ENCODE measurements at places on chromosomes 12 and 14.

DNA sequence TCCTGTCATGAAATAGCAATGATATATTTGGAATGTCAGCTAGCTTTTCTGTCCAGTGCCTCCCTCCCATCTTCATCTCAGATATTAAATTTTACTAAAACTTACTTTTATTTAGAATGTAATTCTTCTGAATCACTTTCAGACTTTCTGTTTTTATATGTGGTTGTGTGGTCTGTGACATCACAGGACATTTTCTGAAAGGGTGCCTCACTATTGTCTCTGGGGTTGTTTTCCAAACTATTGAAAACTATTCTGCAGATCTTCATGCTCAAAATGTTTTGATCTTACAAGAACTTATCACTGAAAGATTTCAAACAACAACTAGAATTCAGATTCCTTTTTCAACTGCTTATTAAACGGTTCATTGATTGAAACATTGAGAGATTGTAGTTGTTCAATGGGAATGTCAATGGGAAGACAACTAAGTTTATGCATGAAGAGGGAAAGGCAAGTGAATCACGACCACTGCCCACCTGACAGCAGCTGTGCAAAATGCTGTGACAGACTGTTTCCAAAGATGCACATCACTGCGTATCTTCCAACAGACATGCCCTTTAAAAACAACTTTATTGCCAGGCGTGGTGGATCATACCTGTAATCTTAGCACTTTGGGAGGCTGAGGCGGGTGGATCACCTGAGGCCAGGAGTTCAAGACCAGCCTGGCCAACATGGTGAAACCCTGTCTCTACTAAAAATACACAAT lies 51.3 kb downstream of the KLRG1 start:
- DNase-seq, result no peak

DNA sequence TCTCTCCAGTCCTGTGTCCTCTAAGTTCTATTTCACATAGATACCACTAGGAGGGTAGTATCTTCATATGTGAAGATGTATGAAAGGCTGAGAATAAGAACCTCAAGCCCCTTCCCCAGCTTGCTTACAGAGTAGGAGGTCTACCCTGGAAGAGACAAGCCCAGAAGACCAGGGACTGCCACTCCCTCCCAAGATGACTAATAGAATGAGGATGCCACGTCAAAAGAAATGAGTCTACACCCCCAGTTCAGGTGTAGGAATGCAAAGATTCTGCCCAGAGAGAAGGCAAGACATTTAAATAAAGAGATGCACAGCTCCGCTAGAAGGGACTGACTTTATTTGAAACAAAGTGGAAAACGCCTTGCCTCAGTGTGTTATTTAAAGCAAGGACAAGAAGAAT lies 1006.0 kb upstream of the USP15 start:
- no peak for DNase-seq

DNA sequence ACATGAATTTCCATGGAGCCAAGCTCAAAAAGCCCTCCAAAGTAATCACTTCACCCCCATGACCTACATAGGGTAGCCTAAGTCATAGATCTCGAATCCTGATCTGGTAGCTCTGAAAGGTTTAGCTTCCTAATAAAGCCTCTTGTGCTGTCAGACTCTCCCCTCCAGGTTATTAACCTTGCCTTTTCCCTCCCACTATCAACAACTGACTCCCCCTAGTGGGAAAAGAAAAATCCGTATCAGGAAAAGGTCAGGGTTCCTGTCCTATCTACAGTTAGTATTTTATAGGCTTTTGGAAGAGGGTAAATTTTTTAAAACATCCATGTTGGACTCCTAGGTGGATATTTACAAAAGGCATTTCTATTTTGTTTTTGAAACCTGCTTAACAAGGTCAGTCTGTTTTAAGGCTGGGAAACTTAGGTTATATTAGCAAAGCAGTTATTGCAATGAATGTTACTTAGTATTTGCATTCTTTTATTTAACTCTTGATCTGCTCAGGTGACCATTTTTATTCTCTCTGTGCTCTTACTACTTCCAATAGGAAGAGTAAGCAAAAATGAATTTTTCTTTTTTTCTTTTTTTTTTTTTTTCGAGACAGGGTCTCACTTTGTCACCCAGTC lies 8.0 kb downstream of the YY1 start:
- DNase-seq, result no peak

GRCh38 chr12:120367233-120367923 lies 1.6 kb downstream of the MSI1 start:
- no peak for DNase-seq

GRCh38 chr12:110732572-110732971 lies 10.1 kb downstream of the PPP1CC start:
- no peak for DNase-seq

- DNase-seq, result no peak
These were observed 67.8 kb downstream of the PELI2 start for GRCh38 chr14:56185992-56186391.

DNA sequence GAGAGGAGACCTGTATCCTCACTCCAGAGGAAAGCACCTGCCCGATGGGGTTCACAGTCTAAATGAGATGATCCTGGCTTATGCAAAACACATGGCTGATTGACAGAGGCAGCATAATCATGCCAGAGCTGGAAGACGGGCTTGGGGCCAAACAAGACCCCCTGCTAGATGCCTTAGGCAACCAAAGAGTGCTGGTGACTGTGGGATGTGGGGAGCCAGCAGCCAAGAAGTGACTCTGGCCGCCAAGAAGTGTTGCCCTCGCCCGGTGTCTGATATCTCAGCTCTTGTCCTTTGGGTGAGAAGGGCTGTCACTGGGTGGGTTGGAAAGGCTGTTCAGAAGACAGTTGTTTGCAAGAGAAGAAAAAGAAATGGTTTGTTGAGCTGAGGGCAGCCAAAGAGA lies 56.7 kb downstream of the PLEKHG3 start:
- DNase-seq, result no peak

GRCh38 chr12:56020423-56021184 lies at the start of gene IKZF4:
Gene IKZF4, plus strand, starts transcription at chr12:56021043. Its CDS starts 451 bp downstream, at chr12:56021494.
- DNase-seq, result no peak

DNA sequence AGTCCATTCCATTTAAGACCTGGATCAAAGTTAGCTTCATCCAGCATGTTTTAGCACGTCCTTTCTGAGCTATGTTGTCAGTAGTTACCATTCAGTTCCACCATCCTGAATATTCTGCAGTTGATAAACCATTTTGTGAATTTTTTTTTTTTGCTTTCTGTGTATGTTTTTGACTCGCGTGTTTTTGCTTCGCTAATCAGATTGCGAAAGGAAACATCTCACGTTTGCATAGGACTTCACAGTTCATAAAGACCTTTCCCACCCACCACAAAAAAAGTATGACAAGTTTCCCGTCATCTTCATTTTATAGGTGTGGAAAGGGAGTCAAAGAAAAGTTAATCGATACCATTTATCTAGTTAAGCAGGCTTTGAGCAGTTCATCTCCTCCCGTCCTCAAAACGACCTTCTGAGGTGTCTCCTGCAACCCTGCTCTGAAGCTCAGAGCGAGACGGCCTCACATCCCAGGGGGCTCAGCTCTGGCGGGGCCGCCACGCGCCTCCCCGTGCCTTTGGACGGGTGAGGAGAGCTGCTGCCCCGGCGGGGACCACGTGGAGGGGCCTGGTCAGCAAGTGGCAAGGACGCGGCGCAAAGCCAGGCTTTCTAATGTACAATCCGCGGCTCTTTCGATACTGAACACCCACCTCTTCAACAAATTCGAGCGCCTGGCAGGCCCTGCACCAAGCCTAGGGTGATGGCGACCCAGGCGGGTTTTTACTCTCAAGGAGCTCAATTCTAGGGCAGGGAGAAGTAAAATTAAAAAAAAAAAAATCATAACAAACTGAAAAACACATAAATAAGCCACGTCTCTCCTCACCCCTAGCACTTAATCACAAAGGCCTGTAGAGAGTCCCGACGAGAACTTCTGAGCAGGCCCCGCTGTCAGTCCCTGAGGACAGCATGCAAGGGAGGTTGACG lies 988 bp upstream of the TMEM263 start:
- DNase-seq, result peak; percentile 67

DNA sequence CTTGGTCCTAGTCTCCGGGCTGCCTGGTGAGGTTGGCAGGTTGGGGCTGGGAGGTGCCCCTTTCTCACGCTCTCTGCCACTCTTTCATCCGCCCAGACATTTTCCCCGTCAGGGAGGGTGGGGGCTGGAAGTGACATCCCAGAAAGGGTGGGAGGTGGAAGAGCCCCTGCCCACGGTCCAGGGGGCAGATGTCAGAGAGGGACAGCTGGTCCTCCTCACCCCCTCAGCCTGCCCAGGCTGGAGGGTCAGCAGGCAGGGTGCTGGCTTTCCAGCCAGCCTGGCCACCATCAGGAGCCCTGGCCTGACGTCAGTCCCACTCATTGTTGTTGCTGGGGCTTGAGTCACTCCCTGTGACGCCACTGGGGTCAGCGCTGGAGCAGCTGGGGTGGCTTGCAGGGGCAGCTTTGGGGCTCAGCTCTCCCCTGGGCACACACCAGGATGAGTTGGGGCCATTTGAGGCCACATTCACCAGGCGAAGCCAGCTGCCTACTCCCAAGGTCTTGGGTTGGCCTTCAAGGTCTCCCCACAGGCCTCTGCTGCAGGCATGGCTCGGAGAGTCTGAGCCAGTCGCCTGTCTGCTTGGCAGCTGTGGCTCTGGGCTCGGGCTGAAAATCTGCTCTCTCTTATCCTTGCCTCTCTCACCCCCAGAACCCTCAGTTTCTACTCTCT lies 5.7 kb upstream of the ATG101 start:
- DNase-seq, result peak; percentile 89

DNA sequence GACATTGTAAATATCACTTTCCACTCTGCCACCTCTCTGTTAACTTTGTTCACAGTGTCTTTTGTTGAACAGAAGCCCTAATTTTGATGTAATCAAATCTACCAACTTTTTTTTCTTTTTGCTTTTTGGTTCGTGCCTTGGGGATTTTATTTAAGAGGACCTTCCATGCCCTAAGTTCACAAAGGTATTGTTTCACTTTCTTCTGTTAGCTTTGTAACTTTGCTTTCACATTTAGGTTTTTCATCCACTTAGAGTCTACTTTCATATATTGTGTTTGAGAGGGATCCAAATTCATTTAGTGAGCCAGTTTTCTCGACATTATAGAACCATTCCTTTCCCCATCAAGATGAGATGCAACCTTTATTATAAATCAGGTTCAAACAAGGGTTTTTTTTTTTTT lies 275.7 kb upstream of the CRY1 start:
- no peak for DNase-seq

GRCh38 chr14:38176379-38176778 lies 31.3 kb upstream of the SSTR1 start:
- no peak for DNase-seq

DNA sequence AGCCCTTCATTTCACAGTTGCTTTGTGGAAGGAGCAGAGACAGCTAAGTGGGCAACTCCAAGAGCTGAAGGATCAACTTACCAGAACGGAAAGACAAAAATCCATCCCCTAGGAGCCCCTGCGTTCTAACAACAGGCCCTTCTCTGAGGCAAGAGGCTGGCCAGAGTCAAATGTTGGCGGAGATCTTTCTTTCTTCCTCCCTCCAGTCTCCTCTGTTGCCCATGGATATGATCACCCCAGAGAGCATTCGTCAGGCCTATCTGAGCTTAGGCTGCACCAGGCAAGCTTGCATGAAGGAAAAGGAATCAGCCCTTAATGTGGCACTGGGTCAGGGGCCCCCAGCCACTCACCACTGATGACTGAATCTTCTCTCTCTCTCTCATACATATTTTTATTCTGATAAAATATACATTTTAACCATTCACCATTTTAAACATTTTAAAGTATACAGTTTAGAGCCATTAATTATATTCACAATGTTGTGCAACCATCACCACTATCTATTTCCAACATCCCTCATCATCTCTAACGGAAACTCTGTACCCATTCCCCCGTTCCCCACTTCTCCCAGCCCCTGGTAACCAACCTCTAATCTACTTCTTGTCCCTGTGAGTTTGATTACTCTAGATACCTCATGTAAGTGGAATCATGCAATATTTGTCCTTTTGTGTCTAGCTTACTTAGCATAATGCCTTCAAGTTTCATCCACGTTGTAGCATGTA lies 52.9 kb upstream of the CCND2 start:
- DNase-seq, result no peak

DNA sequence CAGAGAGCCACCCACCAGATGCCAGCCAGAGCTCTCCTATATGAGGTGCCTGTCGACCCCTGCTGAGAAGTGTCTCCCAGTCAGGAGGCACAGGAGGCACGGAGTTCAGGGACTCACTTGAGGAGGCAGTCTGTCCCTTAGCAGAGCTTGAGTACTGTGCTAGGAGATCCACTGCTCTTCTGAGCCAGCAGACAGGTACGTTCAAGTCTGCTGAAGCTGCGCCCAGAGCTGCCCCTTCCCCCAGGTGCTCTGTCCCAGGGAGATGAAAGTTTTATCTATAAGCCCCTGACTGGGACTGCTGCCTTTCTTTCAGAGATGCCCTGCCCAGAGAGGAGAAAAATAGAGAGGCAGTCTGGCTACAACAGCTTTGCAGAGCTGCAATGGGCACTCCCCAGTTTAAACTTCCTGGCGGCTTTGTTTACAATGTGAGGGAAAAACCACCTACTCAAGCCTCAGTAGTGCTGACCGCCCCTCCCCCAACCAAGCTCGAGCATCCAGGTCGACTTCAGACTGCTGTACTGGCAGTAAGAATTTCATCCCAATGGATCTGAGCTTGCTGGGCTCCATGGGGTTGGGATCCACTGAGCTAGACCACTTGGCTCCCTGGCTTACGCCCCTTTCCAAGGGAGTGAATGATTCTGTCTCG lies 146.7 kb upstream of the USP15 start:
- no peak for DNase-seq

DNA sequence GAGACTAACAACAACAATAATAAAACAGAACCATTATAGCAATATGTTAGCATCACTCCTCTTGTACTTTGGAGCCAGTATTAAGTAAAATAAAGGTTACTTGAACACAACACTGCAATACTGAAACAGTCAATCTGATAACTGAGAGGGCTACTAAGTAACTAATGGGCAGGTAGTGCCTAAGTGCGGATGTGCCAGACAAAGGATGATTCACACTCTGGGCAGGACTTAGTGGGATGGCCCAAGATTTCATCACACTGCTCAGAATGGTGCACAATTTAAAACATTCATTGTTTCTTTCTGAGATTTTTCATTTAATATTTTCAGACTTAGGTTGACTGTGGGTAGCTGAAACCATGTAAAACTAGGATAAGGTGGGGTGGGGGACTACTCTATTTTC lies 131.9 kb upstream of the CAND1 start:
- DNase-seq, result no peak

- DNase-seq, result no peak
These were observed 32.4 kb downstream of the PLEKHG7 start for GRCh38 chr12:92735131-92735721.

GRCh38 chr12:26244503-26244902 lies 49.1 kb downstream of the SSPN start:
- DNase-seq, result no peak

- DNase-seq, result no peak
These were observed 164.6 kb downstream of the TMEM117 start for GRCh38 chr12:44000309-44000952.

GRCh38 chr12:102891756-102892155 lies 25.3 kb downstream of the PAH start:
- DNase-seq, result no peak

DNA sequence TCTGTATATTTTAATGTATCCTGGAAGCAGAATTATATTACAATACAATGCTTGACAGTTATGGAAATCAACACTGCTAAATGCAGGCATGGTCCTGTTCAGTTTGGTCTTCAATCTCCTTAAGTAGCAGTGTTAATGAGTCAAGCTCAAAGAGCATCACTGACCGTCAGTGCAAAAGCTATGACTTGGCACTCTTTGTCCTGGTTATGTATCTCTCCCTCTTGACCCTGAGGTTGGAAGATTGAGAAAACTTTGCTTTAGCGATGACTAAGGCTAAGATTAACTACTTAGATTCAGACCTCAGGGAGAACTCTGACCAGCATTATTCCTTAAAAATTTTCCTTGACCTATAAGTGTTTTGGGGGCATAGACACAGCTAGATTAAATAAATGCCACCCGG lies 10.9 kb downstream of the CLEC7A start:
- DNase-seq, result no peak

- DNase-seq, result no peak
These were observed 17.4 kb downstream of the CLEC4C start for GRCh38 chr12:7729746-7730145.

All from Right ventricle myocardium inferior (tissue), 1 donor.